ENCODE measurements at places on chromosomes 3 and 15. TPM values are rescaled to one million over a fixed set of nuclear protein-coding genes. Genes with fewer than 3 reads are reported as not detected.
A peak's percentile ranks its signal among the peaks of the same experiment; 100 is the strongest.

Gene CAPN3
- 12.2 TPM for total RNA-seq

Gene TBCCD1
- total RNA-seq = 12.4 TPM

Gene SAMD7
- total RNA-seq = not detected

Gene GHRL
- total RNA-seq = 0.96 TPM

Gene TNFAIP8L3
- 0.75 TPM for total RNA-seq

Gene FAM81A
- total RNA-seq = 1.0 TPM

Gene PRR20G
- total RNA-seq = not detected

Gene ZMYND10
- 0.54 TPM for total RNA-seq

Gene NANOGP8
- 1.2 TPM for total RNA-seq

Gene MYZAP
- 3.8 TPM for total RNA-seq

Gene RHCG
- 0.16 TPM for total RNA-seq

Gene PHLDB2
- 36.0 TPM for total RNA-seq

Gene PLCL2
- 3.6 TPM for total RNA-seq

Gene VIPR1
- total RNA-seq = 2.1 TPM

Gene TTC21A
- total RNA-seq = 12.3 TPM

GRCh38 chr3:51777985-51778384 is 1.1 kb downstream of the IQCF6 start:
- H3K27me3 ChIP-seq = peaks cover 30% of the 10 kb centered on the region
- H3K4me3 ChIP-seq = no peak overlapping the region
- H3K4me1 ChIP-seq = no peaks in the 10 kb centered on the region
- H3K27ac ChIP-seq = no peak overlapping the region

DNA sequence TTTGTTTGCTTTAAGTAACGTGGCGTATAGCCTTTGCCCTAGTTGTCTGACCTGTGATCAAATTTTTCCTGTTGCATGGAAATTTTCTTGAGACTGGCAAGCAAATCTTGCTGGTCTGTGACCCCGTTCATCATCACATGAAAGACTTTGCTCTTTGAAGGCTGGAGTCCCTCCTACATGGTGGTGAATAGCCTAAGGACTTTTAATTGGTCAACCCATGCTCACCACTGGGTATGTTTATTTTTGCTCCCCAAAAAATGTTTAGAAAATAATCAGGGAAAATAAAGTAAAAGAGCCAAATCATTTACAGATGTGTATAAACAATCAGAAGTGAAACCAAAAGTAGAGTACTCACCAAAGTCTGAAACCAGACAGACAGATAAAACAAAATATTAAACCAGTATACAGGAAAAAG is 1075.3 kb upstream of the ALCAM start:
- no peaks in the 10 kb centered on the region for H3K27me3 ChIP-seq
- peak overlapping the region; percentile 13 for H3K27ac ChIP-seq
- no peak overlapping the region for H3K4me3 ChIP-seq
- H3K4me1 ChIP-seq = peaks cover 13% of the 10 kb centered on the region
- DNase-seq = no peak

- H3K27ac ChIP-seq = no peak overlapping the region
- DNase-seq = no peak
- no peaks in the 10 kb centered on the region for H3K36me3 ChIP-seq
- H3K4me3 ChIP-seq = no peak overlapping the region
Observed at GRCh38 chr3:100457811-100458210, 34.6 kb upstream of the TMEM45A start.

- no peaks in the 10 kb centered on the region for H3K36me3 ChIP-seq
- no peaks in the 10 kb centered on the region for H3K27me3 ChIP-seq
- no peaks in the 10 kb centered on the region for H3K4me1 ChIP-seq
- no peak overlapping the region for H3K4me3 ChIP-seq
Observed at GRCh38 chr3:46679681-46680080, 13.8 kb downstream of the ALS2CL start.

- H3K4me1 ChIP-seq = no peaks in the 10 kb centered on the region
- DNase-seq = no peak
- no peak overlapping the region for H3K27ac ChIP-seq
- no peaks in the 10 kb centered on the region for H3K36me3 ChIP-seq
- no peak overlapping the region for H3K4me3 ChIP-seq
Observed at GRCh38 chr3:82940124-82940523, 1178.7 kb upstream of the GBE1 start.

DNA sequence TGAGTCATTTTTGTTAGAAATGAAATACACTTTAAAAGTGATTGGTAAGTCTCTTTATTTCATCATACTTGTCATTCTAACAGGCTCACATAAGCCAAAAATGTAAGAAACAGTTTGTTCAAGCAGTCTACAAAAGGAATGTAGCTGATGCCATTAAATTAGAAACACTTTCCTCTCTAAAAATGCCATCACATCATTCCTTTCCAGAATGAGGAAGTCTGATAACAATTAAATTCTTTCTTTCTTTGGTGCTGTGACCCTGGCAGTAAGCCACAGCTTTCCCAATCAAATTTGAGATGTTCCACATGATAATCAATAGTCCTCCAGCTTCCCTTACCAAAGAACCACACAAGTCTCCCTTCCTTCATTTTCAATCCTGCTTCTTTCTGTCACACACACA is 9.4 kb upstream of the P2RY1 start:
- no peaks in the 10 kb centered on the region for H3K36me3 ChIP-seq
- no peaks in the 10 kb centered on the region for H3K27me3 ChIP-seq
- H3K4me1 ChIP-seq = peaks cover 21% of the 10 kb centered on the region
- no peak overlapping the region for H3K27ac ChIP-seq

GRCh38 chr3:197809356-197810020 is 18.4 kb downstream of the LRCH3 start:
- H3K4me3 ChIP-seq = no peak overlapping the region
- H3K4me1 ChIP-seq = peaks cover 18% of the 10 kb centered on the region
- H3K27ac ChIP-seq = peak overlapping the region; percentile 31
- no peak for DNase-seq

- no peak overlapping the region for H3K4me3 ChIP-seq
- H3K36me3 ChIP-seq = no peaks in the 10 kb centered on the region
- peaks cover 3% of the 10 kb centered on the region for H3K4me1 ChIP-seq
- H3K27me3 ChIP-seq = peaks cover 2% of the 10 kb centered on the region
- no peak overlapping the region for H3K27ac ChIP-seq
- no peak for DNase-seq
Observed at GRCh38 chr3:160159806-160160205, 65.4 kb upstream of the C3orf80 start.

DNA sequence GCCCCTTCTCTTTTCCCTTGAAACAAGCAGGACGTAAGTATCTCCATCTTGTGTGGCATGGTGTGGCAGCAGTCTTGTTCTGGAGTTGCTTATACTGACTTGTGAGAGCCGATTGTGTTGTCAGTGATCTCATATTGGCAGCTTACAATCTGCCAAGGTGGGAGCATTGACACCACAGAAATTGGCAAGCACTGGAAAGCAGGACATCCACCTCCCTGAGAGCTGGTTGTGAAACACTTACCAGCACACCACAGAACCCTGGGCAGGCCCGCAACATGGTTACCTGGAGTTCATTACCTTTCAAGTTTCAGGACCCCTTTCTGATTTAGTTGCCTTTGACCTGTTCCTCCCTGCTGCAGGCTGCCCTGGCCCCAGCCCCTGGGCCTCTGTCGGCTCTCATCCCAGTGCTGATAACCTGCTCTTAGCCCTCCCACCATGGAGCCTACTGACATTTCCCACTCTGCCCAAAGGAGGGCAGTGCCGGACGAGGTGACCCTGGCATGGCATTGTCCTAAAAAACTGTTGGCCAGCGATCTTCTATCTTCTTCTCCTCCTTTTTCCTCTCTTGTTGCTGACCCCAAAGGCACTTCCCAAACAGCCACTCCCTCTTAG is 10.6 kb upstream of the ATP2B2 start:
- peaks cover 52% of the 10 kb centered on the region for H3K27me3 ChIP-seq
- DNase-seq = no peak
- H3K4me3 ChIP-seq = no peak overlapping the region
- H3K27ac ChIP-seq = no peak overlapping the region
- no peaks in the 10 kb centered on the region for H3K36me3 ChIP-seq

- no peaks in the 10 kb centered on the region for H3K36me3 ChIP-seq
- peaks cover 29% of the 10 kb centered on the region for H3K27me3 ChIP-seq
- no peaks in the 10 kb centered on the region for H3K4me1 ChIP-seq
- no peak overlapping the region for H3K27ac ChIP-seq
- no peak overlapping the region for H3K4me3 ChIP-seq
- no peak for DNase-seq
Observed at GRCh38 chr3:98552232-98553020, 20.6 kb downstream of the GPR15 start.

DNA sequence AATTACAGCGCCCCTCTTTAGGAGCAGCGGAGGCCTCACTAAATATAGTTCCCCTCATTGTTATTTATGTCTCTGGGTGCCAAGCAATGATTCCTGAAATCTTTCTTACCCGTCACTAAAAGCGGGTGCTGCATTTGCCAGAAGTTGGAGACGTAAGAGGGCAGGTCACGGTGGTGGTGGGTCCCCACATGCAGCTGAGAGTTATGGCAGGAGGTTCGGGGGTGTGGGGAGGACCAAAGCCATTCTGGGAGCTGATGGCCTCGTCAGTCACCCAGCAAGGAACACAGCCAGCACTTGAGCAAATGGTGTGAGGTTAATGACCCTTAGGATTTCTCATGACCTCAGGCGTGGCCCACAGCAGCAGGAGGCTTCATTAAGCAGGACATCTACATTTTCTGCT is 129.2 kb downstream of the RAB11A start:
- H3K27ac ChIP-seq = no peak overlapping the region
- DNase-seq = no peak
- no peaks in the 10 kb centered on the region for H3K36me3 ChIP-seq
- H3K4me3 ChIP-seq = no peak overlapping the region

DNA sequence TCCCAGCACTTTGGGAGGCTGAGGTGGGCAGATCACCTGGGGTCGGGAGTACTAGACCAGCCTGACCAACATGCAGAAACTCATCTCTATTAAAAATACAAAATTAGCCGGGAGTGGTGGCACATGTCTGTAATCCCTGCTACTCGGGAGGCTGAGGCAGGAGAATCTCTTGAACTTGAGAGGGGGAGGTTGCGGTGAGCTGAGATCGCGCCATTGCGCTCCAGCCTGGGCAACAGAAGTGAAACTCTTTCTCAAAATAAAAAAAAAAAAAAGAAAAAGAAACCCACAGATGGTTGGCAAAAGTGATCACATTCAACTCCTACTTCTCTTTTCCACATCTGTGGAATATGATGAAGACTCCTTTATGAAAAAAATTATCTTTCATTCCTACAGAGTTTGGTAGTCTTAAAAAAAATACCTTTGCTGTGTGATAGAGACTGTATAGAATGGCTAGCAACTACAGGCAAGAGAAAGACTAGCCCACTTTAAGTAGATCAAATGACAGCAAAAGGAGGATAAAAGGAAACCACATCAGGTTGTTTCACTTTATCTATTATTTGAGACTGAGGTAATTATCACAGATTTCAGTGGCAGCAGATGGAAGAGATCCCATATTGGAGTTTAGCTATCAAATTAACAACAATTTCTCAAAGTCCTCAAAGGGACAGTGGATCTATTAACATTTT is 172.9 kb upstream of the TSPAN3 start:
- H3K36me3 ChIP-seq = peaks cover 8% of the 10 kb centered on the region
- peaks cover 17% of the 10 kb centered on the region for H3K4me1 ChIP-seq
- H3K27me3 ChIP-seq = no peaks in the 10 kb centered on the region
- H3K4me3 ChIP-seq = no peak overlapping the region

GRCh38 chr3:11910971-11911531 is 64.4 kb upstream of the TAMM41 start:
- no peaks in the 10 kb centered on the region for H3K36me3 ChIP-seq
- peaks cover 51% of the 10 kb centered on the region for H3K27me3 ChIP-seq
- no peaks in the 10 kb centered on the region for H3K4me1 ChIP-seq
- H3K4me3 ChIP-seq = no peak overlapping the region
- no peak overlapping the region for H3K27ac ChIP-seq

GRCh38 chr15:99495430-99496301 is 70.1 kb upstream of the MEF2A start:
- no peak for DNase-seq
- peaks cover 6% of the 10 kb centered on the region for H3K27me3 ChIP-seq
- H3K36me3 ChIP-seq = peaks cover 2% of the 10 kb centered on the region
- H3K4me1 ChIP-seq = peaks cover 8% of the 10 kb centered on the region

DNA sequence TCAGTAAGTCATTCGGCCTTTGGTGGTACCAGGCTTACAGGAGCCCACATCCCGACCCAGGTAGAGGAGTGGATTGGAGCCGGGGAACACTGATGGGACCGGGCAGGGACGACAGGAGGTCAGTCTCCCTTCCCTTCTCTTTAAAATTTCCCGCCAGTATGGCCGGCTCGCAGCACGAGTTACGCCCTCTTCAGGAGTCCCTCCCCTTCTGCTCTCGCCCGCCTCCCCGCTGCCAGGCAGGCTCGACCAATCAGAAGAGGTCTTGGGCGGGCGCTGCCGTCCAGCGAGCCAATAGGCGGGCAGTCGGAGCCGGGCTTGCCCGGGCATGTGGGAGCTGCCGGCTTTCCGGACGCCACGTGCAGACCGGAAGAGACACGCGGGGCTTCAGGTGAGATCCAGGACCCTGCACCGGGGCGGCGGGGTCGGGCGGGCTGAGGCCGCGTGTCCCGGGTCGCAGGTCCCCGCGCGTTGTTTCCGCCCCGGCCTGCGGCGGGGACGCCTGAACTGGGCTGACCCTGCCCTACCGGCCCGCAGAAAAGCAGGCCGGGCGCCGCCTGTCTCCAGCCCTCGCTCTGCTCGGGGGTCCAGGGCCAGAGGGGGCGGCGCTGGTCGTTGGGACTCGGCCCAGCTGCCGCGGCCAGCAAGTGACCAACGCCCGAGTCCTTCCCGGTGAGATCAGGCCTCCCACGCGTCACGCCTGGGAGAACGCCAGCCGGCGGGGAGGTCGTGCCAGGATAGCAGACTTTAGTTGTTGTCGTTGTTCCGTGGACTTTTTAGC is at the start of gene AEN:
AEN (plus strand) TSS at position 346 of the 778 bp plus-strand sequence. CDS start 4,870 bp downstream, outside the sequence.
- DNase-seq = peak; percentile 97
- peaks cover 52% of the 10 kb centered on the region for H3K4me1 ChIP-seq
- H3K27ac ChIP-seq = peak within 1 kb of the TSS; percentile 86
- H3K4me3 ChIP-seq = peak within 1 kb of the TSS; percentile 86

DNA sequence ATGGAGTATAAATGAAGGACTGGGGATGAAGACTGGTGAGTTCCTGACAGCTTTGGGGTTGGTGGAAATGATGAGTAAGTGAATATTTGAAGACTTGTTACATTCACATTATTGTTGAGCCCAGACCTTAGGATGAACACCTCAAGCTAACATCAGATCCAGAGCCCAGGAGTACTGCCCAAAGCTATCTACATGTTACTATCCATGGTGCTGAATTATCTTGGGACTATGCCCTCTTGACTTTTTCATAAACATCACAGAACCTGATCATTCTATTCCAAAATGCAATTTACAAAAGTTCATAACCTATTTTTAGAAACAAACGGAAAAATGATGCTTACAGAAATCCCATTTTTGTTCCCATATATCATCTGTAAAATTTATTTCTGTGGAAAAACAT is 613.3 kb downstream of the TUSC7 start:
- H3K27me3 ChIP-seq = no peaks in the 10 kb centered on the region
- no peaks in the 10 kb centered on the region for H3K4me1 ChIP-seq
- no peaks in the 10 kb centered on the region for H3K36me3 ChIP-seq
- no peak overlapping the region for H3K27ac ChIP-seq

DNA sequence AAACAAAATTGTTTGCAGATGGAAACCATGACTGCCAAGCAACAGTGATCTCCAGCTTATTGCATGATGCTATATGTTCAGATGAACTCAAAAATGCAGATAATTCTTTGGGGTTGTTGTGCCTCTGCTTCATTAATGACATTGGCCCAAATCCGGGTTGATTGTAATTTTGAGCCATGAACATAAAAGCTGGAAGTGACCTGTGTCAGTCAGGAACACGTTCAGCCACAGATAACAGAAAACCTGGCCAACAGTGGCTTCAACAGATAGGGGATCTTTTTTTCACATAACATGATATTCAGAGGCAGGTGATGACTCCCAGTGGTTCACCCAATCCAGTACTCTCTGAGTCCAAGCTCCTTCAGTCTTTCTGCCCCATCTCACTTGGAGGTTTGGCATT is 76.9 kb upstream of the EIF1B start:
- no peaks in the 10 kb centered on the region for H3K4me1 ChIP-seq
- no peaks in the 10 kb centered on the region for H3K36me3 ChIP-seq
